ENCODE measurements at places on chromosomes 7 and 10.

DNA sequence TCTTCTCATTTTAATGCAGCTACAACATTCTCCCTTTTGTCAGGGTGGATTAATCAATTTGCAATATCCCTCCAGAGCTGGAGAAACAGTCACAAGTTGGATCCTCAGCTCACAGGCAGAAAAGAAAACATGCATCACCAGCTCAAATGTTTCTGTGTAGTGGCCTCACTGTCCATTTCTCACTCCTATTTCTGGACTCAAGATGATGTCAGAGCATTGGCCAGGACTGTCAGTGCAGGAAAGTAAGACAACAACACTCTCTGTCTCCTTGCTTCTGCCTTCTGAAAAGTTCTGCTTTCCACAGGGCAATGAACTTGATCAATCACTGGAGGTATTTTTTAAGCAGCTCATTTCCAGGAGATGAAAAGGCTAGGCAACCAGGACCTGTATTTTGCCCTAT lies 8.2 kb upstream of the SVIL start:
- DNase-seq: no peak

DNA sequence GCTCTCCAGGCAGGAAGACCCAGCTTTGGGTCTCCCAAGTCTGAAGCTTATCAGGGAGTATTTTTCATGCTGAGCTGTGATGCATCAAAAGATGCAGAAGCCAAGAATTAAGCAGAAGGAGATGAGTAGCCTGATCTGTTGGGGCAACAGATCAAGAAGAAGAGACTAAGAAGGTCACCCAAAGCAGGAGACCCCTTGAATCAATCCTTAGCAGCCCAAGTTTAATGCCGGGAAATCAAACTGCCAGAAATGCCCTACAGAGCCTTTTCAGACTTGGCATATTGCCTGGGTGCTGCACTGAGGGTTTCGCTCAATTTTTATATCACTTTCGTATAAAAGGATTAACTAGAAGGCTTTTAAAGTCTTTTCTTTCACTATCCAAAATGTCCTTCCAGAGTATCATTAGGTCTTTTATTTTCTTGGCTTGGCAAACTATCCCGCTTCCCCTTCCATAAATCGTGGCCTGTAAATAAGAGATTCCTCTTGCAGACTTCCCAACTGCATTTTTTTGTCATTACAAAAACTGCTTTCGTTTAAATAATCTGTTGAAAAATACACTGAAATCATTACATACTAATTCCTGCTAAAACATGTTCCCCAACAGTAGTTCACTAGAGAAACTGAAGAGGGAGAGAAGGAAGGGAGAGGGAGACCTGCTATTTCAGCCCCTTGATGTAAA lies 49.0 kb upstream of the STK17A start:
- DNase-seq: no peak

- DNase-seq: no peak
Observed at GRCh38 chr10:30190577-30191552, 131.5 kb upstream of the JCAD start.

DNA sequence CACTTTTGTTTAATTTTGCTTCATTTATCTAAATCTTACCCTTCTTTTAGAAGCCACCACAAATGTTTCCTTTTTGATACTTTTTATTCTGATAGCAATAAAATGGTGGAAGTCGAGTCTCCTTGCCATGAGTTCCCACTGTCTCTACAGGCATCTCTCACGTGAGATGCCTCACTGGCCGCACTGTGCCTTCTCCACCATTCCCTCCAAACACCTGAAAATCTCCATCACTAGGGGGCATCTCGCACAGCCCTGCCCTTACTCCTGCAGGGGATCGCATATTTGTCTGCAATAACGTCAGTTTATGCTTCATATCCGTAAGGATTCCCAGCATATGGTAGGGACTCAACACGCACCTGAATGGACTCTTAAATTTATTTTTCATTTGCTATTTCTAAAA lies 56.3 kb upstream of the NCAPG2 start:
- no peak for DNase-seq

GRCh38 chr7:41027428-41028115 lies 675.3 kb downstream of the INHBA start:
- no peak for DNase-seq

- no peak for DNase-seq
Observed at GRCh38 chr10:117135480-117136140, 2.5 kb downstream of the VAX1 start.

- DNase-seq: no peak
Observed at GRCh38 chr10:131938681-131939080, 37.9 kb downstream of the PPP2R2D start.

DNA sequence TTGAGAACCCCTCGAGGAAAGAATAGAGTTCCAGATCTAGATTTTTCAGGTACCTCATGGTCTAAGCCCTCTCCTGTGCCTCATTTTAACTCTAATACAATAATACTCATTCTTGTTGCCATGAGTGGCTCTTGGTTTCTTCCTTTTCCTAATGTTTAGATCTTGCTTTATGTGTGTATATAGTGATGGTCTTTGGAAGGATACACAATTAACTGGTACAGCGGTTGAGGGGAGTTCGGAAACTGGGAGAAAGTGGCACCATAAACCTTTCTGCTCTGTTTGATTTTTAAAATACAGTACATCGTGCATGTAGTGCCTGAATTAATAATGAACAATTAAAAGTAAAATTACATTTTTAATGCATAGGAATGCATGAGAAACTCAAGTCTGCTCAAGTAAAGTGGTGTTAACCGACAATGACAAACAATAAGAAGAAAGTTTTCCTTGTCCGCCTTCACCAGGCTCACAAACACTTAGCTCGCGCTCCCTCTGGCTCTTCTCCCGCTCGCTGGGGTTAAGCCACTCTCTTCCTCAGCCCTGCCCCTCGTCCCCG lies 386 bp upstream of the EIF4EBP2 start:
- no peak for DNase-seq

DNA sequence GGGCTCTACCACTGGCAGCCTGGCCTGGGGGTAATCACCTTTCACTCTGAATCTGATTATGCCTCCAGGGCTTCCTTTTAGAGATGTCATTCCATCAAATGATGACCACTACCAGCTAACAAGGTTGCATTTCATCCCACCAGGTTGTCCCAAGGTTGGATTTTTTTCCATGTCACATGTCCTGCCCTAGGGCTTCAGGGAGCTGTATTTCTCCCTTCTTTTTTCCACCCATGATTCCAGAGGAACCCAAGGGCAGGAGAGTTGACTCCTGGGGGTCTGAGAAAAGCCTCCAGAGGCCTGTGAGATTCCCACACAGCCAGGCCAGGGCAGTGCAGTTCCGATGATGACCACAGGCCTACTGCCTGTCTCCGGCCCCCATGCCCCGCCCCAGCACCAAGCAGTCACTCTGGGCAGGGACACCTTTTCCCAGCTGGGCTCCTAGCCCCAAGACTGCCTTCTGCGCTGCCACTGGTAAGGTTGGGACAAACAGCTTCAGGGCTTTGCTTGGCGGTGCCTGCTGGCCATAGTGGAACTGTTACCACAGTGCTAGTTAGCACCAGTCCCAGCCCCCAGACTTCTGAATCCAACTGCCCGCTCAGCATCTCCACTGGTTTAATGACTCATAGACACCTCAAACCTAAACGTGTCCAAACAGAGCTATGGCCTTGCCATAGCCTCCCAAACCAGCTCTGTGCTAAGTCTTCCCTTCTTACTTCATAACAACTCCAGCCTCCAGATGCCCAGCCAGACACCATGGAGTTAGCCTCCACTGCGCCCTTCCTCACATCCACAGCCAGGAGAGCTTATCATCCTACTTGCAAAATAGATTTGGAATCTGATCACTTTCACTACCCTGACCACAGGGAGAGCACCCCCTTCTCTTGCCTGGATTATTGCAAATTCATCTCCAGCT lies 133.7 kb downstream of the ARHGAP22 start:
- no peak for DNase-seq

DNA sequence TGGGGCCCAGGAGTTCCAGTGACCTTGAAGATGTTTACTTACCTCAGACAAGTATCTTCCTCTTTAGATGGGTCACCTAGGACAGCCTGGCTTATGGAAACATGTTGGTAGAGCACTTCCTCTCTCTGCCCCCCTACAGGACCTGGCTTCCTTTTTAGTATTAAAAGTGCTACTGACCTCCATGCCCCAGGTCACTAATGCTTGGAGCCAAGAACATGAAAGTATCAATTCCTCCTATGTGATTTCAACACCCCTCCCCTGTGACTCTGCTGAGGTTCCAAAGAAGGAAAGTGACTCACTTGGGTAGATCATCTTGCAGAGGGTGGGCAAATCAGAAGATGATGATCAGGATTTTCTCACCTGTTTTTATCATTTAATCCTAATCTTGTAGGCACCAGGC lies 125.3 kb upstream of the CCDC6 start:
- no peak for DNase-seq

GRCh38 chr10:3312403-3312940 lies 139.9 kb upstream of the PITRM1 start:
- no peak for DNase-seq

- DNase-seq: no peak
Observed at GRCh38 chr7:131524115-131524514, 32.3 kb downstream of the PODXL start.

DNA sequence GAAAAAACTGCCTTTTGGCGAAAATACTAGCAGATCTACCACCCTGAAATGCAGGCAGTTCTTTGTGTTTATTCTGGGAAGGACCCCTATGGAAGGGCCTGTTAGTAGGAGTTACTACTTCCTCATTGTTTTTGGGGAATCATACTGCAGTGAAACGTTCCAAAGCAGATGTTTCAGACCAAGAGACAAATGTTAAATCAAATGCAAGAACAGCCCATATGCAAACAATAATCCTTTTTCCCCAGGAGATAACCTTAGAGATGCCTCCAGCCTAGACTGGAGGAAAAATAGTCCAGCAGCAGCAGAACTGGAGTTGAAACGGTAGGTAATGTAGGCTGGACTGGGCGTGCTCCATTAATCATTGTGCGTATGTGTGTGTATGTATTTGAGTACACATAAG lies 65.9 kb upstream of the VWDE start:
- no peak for DNase-seq

GRCh38 chr10:132365102-132365501 lies 31.9 kb upstream of the PWWP2B start:
- DNase-seq: no peak

- DNase-seq: no peak
Observed at GRCh38 chr10:98340940-98341310, 72.9 kb upstream of the LOXL4 start.

DNA sequence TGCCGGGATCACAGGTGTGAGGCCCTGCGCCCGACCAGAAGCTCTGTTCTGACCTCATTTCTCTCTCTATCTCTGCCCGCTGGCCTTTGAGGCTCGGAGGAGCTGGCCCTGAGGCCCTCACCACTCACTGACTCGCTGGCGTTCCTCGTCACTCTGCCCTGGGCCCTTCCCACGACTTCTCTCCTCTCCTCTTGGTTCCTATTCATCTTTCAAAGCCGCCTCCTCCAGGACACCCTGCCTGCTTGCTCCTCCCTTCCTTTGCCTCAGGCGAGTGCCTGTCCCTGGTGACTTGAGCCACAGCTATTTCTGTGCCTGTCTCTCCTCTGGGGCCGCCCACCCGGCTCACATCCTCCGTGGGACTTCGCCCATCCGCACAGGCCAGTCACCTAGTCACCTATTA lies 17.3 kb upstream of the ADGRA1 start:
- DNase-seq: no peak

DNA sequence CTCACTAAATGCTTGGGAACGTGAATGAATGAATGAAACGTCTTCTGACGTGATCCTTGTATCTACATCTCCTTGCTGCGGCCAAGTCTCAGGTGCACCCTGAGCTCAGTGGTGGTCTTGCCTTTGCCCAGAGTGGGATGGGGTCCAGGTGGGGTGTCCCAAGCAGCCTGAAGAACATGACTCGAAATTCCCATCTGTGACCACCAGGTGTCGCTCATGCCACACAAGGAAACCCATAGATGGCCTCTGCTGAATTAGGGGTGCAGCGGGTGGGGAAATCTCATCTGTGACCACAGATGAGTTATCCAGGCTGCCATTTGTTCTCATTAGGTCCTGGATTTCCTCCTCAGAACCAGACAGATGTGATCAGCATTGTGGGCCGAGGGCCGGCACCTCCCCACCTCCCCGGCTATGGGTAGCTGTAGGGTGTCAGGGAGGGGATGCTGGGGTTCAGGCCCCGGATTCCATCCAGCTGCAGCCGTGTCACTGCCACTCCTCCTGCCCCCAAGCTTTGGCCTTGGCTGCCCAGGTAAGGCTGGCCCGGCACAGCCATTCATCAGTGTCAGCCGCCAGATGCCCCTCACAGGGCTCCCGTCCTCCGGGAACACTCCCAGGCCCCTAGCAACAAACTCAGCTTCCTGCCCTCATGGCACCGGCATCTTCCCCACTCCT lies 21.0 kb upstream of the GNA12 start:
- peak; percentile 55 for DNase-seq

DNA sequence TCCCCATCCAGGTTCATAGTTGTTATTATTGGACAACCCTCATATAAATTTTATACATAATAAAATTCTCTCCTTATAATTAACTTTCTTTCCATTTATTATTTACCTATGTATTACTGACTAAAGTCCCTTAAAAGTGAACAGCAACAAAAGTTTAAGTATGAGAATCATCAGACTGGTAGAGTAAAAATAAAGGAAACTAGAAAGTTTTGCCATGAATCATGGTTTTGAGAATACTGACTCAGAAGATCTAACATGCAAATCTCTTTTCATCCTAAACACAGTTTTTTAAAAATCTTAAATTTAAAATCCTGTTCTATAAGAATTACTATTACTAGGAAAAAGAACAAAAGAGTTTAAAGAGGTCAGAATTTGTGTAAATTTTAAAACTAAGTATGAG lies 32.1 kb downstream of the HERC4 start:
- no peak for DNase-seq

- DNase-seq: peak; percentile 78
Observed at GRCh38 chr7:102044984-102045673, 227.7 kb downstream of the CUX1 start.

DNA sequence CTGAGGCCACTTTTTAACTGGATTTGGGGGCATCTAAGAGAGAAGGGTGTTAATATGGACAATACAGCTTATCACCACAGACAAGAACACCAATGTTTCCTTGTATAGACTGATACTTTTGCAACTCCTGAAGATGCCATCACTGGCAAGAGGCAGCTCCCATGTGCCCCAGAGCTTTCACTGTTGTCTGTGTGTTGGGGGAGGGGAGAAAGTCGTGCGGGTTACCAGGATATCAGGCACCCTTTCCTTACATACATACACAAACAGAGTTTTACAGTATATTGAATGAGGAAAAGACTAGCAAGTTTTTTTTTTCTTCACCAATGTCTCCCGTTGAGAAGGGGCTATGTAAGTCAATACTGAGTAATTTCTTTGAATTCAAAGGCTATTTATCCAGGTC lies 4.1 kb upstream of the DLX6 start:
- no peak for DNase-seq

DNA sequence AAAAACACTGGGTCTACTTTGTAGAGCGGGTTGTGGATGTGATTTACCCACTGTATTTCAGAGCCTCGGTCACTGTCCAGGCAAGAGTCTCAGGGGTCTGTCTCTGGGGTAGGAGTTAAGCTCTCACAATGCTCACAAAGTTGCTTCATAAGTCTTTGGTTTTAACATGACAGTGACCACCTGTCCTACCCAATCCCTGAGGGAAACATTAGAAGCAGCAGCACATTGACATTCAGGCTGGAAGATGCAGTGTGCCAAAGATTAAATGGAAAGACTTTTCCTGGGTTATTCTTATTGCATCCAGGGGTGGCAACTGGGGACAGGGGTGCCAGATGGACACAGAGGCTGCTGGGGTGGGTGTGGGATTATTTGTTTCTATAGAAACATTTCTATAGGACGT lies 330.0 kb downstream of the RNLS start:
- no peak for DNase-seq
